ENCODE measurements at places on chromosomes 12 and 14.

DNA sequence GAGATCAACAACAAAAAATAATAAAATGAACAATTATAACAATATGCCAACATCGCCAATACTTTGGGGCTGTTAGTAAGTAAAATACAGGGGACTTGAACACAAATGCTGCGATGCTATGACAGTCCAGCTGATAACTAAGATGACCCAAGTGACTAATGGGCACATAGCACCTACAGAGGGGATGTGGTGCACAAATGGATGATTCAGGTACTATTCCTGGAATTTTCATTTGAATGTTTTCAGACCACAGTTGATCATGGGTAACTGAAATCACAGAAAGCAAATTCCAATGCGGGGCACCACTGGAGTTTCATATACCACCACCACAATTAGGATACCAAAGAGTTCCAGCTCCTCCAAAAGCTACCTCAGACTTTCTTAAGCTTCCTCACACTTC is 82.9 kb downstream of the RCOR1 start:
- no peak for DNase-seq

- no peak for DNase-seq
Measured at GRCh38 chr12:22380031-22380430, 45.5 kb upstream of the ST8SIA1 start.

- DNase-seq = no peak
Measured at GRCh38 chr14:68682166-68683103, 110.4 kb downstream of the ZFP36L1 start.

GRCh38 chr12:96150442-96150841 is 43.7 kb upstream of the ELK3 start:
- DNase-seq = no peak

- DNase-seq = no peak
Measured at GRCh38 chr12:29782285-29782870, 1.4 kb downstream of the TMTC1 start.

DNA sequence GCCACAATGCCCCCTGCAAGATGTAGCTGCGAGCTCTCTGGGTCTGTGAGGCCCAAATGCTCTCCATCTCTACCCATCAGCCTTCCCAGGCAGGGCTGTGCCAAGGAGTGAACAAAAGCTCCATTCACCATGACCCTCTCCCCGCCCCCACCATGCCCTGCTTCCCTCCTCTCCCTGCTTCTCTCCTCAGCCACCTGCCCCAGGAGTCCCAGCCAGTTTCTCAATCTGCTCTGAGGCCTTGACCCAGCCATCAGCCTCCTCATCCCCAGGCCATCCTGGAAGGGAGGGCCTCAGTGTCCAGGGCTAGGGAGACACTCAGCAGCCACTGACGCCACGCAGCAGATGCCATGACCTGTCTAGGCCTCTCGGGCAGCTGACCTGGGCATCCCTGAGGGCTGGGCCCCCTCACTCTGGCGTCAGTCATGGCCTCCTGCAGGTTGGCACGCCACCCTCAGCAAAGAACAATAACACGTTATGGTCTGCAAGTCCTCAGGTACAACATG is 8.5 kb upstream of the KRT5 start:
- no peak for DNase-seq

GRCh38 chr12:104694161-104694560 is 237.4 kb downstream of the CHST11 start:
- no peak for DNase-seq

DNA sequence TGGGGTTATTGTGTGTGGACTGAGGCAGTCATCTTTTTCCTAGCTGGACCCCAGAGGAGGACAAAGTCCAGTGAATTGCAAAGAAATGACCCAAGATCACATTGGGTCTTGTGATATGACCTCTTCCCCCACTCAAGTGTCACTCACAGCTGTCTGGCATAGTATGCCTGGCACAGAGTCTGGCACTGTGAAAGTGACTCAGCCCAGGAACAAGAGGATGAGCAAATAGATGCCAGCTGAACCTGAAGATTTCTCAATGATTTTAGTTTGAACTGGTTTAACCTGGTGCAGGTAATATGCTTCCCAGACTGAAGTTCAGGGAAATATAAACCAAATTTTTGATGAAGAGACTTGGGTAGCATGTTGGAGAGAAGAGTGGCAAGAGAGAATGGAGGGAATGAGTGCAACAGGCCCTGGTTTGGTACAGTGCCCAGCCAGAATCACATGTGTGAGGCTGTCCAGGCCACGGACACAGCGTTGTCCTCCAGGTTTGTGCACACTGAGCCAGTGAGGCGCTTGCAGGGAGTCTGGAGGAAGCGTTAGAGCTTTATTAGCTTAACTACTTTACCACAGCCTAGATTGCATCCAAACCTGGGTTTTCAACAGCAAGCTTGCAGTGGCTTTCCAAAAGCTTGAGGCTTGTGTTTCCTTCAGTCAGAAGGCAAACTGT is 332.9 kb downstream of the NUAK1 start:
- DNase-seq = no peak

DNA sequence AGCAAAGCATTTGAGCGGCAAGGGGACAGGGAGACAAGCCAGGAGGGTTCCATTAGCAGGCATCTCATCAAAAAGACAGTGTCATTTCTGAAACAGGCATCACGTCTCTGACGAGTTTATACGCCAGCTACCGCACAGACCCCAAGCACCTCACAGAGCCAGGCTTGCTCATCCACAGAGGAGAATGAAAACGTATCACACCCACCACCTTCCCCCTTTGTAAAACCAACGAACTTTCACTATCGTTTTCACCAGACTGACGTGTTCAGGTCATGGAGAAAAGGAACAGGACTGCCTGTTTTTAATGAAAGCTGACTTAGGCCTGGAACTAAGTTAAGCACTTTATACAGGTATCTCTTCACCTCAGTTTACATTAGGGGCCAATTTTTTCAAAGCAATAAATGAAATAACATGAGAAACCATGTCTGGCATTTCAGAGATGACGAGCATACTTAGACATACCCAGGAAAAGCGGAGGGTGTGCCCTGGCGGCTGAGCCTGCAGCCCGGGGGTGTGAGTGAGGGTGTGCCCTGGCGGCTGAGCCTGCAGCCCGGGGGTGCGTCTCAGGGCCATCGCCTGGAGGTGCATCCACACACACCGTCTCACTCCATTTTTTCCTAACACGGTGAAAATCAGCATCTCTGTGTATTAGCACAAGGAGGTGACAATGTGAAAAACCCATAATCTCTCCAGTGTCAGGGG is 41.9 kb downstream of the STX2 start:
- no peak for DNase-seq

- no peak for DNase-seq
Measured at GRCh38 chr12:110927546-110927945, 7.2 kb upstream of the MYL2 start.

DNA sequence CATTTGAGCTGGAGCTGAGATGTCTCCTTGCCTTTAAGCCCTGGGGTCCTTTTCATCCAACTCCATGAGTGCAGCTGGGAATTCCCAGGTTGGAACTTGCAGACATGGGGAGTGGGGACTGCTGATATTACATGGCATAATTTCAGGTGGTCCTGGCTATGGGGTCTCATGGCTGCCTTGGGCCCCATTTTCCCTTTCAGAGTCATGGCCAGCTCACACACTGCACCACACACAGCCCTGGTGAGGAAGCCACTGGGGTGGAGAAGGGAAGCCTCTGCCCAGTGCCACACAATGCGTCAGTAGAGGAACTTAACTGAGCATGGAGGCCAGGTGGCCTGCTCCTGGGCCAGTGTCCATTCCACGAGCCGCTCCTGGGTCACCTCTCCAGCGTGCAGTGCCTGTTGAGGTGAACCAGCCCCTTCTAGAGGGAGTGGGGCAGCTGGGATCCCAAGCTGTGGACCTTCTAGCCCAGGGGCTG is 17.3 kb upstream of the KRT86 start:
- DNase-seq = no peak

DNA sequence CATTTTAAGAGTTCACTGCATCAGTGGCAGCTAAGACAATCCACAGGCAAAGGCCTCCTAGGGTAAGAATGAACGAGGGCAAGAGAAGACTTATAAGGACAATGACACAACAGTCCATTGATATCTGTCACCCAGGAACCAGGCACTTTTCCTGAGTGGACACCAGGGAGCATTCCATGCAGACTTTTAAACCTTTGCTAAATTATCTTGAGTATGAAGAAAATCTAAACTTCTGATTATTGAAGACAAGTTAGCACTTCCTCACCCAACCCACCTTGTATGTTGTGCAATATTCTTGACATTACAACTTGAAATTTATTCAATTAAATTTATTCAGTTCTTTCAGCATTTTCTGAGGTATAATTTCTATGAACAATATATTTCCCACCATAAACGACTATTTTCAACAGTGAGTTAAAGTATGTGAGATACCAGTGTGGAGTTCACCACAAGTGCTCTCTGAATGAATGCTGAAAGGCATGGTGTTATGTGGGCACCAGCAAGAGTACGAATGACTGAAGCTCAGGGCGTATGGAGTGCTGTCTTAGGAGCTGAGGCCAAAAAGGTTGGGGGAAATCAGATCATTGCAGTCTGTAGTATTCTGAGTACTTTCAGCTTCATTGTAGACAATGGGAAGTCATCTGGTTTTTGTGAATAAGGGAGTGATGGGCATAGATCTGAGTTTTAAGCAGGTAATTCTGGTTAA is 124.3 kb upstream of the LMNTD1 start:
- DNase-seq = no peak

GRCh38 chr14:37711831-37712475 is 116.5 kb downstream of the TTC6 start:
- DNase-seq = no peak

DNA sequence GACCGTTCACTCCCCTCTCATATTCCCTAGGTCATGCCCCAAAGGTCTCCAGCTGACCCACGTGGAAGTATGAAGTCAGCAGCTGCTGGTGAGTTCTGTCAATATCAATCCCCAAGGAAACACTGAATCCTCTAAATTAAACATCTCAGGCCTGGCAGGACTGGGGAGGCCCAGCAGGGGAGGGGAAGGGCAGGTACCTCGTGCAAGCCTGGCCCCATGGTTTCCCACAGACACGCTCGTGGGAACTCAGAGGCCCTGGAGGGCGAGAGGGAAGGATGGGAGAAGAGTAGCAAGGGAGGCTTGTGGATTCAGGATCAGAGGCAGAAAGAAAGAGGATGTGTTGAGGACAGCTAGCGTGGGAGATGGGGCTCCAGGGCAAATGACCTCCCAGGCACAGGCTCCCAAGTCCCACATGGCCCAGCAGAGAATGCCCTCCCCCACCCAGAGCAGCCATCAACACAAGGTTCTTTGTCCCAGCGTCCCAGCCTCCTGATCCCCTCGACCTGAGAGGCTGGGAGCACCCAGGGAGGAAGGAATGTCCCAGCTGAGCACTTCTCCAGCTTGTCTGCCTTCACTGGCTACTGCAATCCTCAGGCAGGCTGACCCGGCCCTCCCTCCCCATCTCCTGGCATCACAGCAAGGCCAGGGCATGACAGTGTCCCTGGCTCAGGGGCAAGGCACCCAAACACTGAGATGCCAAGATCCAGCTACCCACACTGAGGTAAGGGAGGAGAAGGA is 20.1 kb upstream of the RPLP0 start:
- no peak for DNase-seq

- no peak for DNase-seq
Measured at GRCh38 chr12:123036466-123037285, 56.2 kb downstream of the ARL6IP4 start.

DNA sequence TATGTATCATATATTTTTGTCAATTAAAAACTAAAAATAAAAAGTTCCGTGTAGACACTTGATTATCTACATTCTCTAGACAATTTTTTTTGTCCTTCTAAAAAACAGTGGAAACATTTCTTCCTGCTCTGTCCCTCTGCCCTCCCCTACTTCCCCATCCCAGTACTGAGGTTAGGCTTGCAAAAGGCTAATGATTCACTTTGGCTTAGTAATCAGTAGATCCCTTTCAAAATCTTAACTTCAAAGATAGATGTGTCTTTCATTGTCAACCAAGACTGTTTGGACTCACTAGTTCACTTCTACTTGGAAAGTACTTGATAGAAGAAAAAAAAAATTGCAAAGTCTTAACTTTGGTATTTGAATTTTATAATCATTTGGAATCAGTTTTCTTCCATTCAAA is 3.8 kb downstream of the SETD3 start:
- no peak for DNase-seq

- no peak for DNase-seq
Measured at GRCh38 chr12:56518570-56518969, 3.0 kb upstream of the RBMS2 start.

- no peak for DNase-seq
Measured at GRCh38 chr12:111126331-111126730, 206.0 kb upstream of the MYL2 start.

Data from 8988T (cell line).